ENCODE measurements at places on chromosomes 16 and 17.

GRCh38 chr17:63635290-63635689, 13.1 kb downstream of the MAP3K3 start:
- DNase-seq: no peak

DNA sequence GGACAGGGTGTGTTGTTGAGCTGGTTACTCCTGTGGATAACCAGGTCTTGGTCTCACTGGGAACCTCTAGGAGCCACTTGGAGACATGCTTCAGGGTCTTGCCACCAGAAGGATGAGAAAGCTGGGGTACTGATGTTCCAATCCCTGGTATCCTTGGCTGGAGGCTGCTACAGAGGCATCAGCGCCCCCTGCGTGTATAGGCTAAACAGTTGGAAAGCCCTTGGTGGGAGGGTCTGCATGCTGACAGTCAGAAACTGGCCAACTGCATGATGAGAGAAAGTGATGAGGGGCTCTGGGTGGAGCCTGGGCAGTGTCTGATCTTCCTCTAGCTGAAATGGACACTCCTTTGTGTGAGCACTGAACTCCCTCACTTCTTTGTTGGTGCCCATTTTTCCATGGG, 536.9 kb downstream of the XYLT1 start:
- no peak for DNase-seq

DNA sequence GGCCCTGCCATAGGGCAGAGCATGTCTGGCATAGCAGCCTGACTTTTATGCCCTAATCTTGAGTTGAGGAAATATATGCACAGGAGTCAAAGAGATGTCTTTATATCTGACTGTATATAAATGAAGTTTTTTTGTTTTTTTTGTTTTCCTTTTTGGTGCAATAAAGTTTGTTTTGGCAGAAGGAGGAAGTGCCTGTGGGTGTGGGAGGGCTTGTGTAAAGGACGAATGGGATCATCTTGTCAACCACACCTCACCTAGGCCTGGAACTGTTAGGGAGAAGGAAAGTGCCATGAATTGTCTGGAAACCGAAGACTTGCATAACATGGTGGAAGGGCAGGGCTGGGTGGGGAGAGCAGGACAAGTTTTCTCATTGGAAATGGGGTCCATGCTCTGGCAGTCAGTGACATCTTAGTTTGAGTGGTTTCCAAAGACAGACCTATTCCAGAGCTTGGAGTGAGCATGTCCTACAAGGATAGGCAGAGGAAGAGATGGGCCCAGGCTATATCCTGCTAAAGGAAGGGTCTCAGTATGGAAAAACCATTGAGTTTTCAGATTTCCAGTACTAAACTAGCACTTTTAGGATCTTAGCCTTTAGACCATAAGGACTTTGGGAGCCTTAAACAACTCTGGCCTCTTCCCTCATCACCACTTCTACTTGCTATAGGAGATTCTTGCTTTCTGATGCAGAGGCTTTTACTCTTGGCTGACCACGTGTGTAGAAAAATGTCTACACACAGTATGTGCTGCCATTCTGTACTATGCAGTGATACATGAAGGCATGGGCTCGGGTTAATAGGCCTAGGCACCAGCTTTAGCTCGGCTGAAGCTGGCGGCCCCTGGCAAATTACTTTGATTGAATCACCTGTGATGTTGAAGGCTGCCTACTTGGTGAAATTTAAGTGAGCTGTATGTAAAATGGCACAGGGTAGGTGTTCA, 15.5 kb downstream of the SNF8 start:
- no peak for DNase-seq

GRCh38 chr16:50269769-50270509, 3.6 kb downstream of the ADCY7 start:
- no peak for DNase-seq

GRCh38 chr17:56793531-56793930, 40.2 kb downstream of the C17orf67 start:
- DNase-seq: no peak

- DNase-seq: peak; percentile 100
Observed at GRCh38 chr17:1714427-1714979, 4.3 kb upstream of the TLCD2 start.

- no peak for DNase-seq
Observed at GRCh38 chr17:17416400-17417360, 60.1 kb upstream of the MED9 start.

DNA sequence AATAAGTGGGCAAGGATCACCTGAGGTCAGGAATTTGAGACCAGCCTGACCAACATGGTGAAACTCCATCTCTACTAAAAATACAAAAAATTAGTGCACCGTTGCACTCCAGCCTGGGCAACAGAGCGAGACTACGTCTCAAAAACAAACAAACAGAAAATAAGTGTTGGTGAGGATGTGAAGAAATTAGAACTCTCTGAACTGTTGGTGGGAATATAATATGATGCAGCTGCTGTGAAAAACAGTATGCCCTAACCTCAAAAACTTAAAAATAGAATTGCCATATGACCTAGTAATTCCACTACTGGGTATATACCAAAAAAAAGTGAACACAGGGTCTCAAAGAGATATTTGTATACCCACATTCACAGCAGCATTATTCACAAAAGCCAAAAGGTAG, 26.1 kb downstream of the GLG1 start:
- no peak for DNase-seq

- DNase-seq: no peak
Observed at GRCh38 chr17:48834973-48835372, 4.1 kb downstream of the CALCOCO2 start.

GRCh38 chr17:42249681-42250446, 26.3 kb downstream of the STAT5B start:
- no peak for DNase-seq

DNA sequence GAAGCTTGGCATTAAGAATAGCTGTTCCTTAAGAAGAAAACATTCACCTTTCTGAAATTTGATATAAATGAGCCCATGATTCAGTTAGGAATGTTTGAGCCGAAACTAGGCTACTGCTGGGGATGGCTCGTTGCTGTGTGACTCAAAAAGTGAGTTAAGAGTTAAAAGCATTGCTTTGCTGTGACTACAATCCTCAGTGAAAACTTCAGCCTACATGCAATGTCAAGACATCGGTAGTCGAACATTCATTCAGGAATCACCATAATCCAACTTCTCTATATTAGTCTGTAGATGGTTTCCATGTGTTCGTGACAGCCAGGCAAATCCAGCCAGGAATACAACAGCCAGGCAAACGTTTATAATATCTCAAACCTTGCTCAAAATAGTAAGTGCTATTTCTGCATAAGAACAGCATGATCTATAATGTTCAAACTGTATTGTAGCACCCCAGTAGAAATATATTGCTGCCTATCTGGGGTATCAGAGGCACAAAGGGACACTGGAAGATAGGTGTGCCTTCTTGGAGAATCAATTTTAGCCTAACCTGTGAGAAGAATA, 1225.1 kb downstream of the CDH8 start:
- no peak for DNase-seq

All from tibial artery (tissue), 4 donors.